Stimulated activated CD4-positive, alpha-beta T cell treated with anti-CD3 and anti-CD28 coated beads, Interleukin-1b, Interleukin-23, amount 100 ng/mL, for 48 hours (primary cell): ENCODE measurements at places on chromosomes 4 and X.
A peak's percentile ranks its signal among the peaks of the same experiment; 100 is the strongest.

DNA sequence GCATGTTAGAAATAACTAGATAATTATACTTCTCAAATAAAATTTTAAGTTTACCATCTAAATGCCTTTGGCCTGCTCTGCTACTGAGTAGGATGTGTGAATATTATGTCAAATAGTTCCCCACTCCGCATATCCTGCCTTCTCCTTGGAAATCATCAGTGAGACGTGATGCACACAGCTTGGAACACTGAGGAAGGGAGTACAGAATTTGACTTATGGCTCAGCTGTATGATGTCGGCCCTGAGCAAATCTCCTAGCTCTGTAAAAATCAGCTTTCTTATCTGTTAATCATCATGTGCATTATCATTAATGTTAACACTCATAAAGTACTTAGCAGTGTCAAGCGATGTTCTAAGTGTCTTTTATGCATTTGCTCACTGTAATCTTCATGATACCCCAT lies 241.0 kb upstream of the ANKRD50 start:
- DNase-seq: no peak

DNA sequence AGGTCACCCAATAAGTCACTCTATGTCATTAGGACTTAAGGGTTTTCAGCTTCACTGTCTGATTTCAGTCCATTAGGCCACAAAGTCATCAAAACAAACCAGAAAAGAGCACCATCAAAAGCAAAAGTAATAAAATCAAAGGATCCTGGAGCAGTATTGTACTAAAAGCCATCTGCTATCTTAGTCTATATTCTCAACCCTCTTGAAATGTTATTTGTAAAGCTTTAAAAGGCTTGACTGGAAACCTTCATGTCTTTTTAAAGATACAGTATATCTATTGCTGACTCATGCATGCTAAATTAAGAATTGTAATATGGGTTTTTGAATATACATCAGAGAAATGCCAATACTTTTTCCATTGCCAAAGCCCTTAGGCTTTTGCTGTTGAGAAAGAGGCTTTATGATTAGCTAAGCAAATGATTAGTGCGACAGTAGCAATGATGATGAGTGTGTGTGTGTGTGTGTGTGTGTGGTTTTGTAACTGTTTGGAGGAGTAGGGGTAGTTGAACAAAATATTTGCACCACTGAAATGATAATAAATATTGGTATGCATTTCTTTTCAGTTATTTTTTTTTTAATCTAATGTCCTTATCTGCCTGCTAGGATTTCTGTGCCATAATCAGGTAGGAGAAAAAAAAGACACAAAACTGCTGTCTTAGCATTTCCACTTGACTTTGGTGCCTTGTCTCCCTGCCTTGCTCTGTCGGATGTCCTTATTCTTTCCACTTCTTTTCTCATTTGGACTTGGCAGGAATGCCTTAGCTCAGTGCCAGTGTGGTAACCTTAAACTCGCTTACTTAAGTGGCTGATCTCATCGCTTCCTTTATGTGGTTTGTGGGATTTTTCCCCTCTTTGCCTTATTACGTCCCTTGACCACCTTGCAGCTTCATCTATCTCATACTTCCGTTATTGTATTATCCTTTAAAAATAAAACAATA lies 119.7 kb downstream of the PCDH7 start:
- no peak for DNase-seq

DNA sequence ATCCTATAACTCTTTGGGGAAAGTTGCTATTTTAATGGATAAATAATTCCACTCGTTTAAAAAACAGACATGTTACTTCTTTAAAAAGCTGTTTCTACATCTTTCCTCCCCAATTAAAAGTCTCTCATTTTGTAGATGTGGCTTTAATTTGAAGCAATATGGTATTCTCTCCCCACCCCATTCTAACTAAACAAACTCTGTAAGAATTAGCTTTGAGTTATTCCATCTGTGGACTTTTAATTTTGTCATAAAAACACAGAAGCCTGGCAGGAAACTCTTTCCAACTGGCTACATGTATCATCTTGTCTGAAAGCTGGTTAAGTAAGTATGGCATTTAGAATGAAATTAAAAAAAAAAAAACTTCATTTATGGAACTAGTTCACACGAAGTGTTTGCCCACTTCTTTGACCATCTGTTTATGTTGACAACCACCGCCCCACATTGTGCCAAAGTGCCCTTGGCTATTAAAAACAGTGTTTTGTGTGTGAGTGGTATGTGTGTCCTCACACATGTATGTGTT lies 140.3 kb downstream of the NAA11 start:
- DNase-seq: no peak

- DNase-seq: peak; percentile 49
Measured at GRCh38 chrX:154002215-154002719, 17.4 kb downstream of the IRAK1 start.

DNA sequence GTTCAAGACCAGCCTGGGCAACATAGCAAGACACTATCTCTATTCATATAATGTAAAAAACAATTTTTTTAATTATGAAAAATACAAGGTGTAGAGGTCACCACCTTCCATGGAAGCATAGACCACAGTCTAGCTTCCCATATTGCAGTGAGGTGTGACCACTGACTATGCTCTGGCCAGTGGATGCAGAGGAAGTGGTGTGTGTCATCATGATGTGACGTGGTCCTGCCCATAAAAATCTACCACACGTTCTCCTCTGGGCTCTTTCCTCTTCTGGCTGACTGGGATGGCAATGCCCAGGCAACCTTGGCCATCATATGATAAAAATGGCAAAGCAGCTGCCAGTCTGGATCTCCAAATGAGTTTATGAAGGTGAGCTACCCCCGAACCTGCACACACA lies 65.7 kb downstream of the RBM47 start:
- no peak for DNase-seq

GRCh38 chrX:44570522-44570921 lies 27.9 kb upstream of the FUNDC1 start:
- no peak for DNase-seq
